ENCODE measurements at places on chromosomes 2 and 18.

GRCh38 chr2:57934659-57935058 is 111.9 kb upstream of the VRK2 start:
- no peak for DNase-seq

- no peak for DNase-seq
These were observed 103.2 kb downstream of the KLHL14 start for GRCh38 chr18:32669549-32670165.

DNA sequence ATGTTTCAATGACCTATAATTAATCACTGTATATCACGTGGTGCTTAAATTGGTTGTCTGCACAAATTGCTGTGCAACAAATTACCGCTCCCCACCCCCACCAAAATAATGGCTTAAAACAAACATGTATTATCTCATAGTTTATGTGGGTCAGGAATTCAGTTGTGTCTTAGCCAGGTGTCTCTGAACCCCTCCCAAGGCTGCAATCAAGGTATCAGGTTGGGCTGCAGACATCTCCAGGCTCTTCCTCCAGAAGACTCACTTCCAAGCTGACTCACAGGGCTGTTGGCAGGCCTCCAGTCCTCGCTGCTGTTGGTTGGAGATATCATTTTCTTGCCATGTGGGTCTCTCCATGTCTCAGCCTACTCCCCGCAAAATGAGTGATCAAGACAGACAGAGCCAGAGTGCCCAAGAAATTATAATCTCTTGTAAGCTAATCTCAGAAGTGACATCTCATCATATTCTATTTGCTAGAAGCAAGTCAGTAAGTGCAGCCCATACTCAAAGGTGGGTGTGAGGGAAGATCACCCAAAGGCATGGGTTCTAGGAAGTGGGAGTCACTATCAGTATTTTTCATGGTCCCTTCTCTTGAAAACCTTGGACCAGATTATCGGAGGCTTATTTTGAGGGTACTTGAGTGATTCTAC is 38.4 kb downstream of the SPC25 start:
- peak; percentile 85 for DNase-seq

DNA sequence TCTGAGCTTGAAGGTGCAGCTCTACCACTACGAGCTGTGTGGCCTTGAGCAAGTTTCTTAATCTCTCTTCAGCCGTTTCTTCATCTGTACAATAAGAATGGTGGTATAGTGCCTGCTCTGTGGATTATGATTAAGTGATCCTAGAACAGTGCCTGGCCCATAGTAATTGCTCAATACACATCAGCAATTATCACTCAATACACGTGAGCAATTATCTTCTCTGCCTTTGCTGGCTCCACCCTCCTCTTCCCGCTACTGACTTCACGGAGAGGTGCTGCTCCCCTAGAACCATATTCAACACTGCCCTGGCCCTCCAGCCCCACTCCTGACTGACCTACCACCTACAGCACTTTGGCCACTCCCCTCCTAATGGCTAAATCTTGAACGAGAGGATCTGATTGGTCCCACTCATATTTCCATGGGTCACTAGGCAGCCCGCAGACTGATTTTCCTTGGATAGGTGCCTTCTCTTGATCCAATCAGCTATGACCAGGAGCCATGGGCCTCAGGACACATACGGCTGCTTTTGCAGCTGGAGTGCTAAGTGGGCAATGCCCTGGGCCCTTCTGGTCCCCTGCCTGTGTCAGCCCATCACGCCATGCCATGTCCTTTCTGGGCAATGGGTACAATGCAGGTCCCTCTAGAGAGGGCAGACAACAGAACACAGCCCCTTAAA is 77.5 kb downstream of the STPG4 start:
- DNase-seq, result no peak

GRCh38 chr2:100140582-100140981 is 1.8 kb downstream of the AFF3 start:
- no peak for DNase-seq

DNA sequence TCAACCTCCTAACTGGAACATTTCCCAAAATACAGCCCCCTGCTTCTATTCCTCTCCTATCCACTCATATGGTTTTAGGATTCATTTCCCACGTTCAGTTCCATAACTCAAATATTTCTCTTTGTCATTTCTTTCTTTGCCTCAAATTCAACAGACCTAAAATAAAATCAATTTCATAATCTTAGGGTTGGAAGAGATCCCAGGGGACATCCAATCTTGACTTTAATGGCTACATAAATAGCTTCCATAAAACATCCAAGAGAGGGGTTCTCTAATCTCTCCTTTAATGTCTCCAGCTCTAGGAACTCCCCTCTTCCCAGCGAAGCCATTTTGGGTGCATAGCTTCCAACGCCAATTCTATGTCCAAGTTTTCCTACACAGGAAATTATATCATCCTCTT is 33.8 kb downstream of the RBKS start:
- DNase-seq, result no peak

DNA sequence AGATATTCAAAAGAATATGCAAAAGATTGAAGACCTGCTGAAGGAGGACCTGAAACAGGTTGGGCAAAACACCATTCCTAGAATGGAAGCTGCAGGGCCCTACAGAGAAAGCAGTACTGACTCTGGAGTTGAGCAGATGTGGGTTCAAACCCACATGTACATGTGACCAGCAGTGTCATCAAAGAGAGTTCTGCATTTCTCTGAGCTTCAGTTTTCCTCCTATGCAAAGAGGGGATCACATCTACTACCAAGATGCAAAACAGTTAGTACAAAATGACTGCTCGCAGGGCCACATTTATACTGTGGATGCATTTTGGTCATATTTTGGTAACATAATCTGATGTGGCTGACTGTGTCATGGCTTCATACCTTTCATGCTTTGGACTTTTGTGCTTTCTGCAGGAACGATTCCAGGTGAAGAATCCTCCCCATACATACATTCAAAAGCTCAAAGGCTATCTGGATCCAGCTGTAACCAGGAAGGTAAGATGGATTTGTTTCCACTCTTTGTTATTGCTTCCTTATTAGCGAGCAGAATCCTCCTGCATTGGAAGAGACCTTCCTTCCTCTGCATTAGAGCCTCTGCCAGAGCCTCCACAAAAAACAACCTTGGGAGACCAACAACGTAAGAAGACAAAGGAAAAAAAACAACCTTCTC is 174.8 kb downstream of the PRPF40A start:
- no peak for DNase-seq

DNA sequence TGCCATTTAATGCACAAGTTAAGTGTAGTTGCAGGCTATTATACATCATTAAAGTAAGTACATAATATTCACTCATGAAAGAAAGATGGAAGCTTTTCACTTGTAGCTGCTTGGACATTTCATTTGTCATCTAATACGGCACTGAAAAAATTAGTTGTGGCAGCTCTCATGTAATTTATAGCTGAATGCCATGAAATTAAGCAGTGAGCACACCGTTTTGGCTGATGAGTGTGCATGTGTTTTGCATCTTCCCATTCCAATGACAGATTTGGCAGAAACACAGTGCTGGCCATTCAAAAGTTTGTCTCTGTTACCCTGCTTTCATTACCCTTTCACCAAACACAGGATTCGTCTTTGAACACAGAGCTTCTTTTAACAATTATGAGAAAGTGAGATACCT is 174.0 kb downstream of the PTGR3 start:
- no peak for DNase-seq

- DNase-seq, result no peak
These were observed 20.0 kb downstream of the ZNF521 start for GRCh38 chr18:25332002-25332401.

- no peak for DNase-seq
These were observed 83.3 kb downstream of the EML4 start for GRCh38 chr2:42252464-42252863.

DNA sequence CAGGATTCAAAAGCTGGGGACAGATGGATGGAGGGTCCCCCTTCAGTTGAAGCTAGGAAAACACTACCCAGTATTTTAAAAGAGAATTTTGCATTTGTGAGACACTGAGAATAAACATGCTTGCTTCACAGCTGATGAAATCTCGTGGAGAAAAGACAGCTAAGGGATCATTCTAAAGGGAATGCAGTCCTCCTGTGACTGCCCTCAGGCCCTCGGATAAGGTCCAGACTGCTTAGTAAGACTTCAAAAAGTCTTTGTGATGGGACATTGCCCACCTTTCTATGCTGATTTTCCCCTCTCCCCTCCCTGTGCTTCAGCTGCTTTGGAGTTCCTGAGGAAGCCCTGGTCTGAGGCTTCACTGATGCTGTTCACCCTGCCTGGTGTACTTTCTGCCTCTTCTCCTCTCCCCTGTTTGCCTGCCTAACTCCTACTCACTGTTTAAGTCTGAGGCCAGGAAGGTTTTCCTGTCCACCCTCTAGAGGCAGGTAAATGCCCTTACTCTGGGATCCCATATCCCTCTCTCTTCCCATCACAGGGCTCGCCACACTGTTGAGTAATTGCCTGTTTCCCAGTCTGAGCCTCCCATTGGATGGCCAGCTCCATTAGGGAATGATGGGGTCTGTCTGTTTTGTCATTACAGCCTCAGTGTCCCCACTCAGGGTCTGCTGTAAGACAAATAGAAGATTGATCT is 26.6 kb downstream of the POLE4 start:
- no peak for DNase-seq

DNA sequence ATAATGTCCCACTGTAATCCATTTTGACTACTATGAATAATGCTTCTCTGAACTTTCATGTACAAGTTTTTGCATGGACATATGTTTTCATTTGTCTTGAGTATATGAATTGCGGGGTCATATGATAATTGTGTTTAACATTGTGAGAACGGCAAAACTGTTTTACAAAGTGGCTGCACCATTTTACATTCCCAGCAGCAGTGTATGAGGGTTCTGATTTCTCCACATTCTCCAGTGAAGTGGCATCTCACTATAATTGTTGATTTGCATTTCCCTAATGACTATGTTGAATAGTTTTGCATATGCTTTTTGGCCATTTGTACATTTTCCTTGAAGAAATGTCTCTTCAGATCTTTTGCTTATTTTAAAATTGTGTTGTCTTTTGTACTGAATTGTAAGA is 20.1 kb downstream of the NCOA1 start:
- no peak for DNase-seq
